ENCODE measurements at places on chromosomes 5 and 9.

DNA sequence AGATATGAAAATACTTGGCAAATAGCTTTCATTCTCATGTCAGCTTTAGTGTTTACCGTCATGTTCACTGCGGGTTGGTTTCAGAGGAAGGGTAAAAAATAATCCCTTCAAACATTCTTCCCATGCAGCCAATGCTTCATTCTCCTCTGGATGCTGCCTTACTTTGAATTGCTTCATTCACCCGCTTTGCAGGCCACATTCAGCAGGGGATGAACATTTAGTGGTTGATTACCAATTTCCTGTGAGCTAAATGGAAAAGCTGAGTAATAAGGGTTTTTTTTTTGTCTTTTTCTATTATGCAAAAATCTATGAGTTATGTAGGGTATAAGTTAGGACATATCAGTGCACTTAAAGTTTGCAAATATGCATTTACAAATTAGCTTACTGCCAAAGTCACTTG is 96.3 kb upstream of the MEF2C start:
- peak; percentile 42 for DNase-seq

DNA sequence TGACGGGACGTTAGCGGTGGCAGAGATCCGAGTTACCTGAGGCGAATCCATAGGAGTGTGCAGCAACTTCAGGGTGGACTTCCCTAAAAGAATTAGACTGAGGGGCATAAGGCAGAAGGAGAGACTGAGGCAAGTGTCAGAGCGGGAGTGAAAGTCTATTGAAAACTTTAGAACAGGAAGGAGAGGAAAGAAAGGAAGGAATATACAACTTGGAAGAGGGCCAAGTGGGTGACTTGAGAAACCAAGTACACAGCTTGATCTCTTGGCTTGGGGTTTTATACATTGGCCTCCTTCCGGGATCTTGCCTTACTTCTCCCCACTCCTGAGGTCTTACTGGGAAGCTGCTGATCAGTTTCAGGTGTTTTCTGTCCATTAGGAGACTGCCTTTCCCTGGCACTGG is 84.9 kb downstream of the SNX18 start:
- DNase-seq: peak; percentile 12

GRCh38 chr5:68196876-68197275 is 18.7 kb upstream of the PIK3R1 start:
- DNase-seq: no peak

- DNase-seq: peak; percentile 1
These were observed 391.4 kb downstream of the SH3GL2 start for GRCh38 chr9:17970277-17970676.

- DNase-seq: no peak
These were observed 80.8 kb downstream of the TLR4 start for GRCh38 chr9:117784996-117785395.

DNA sequence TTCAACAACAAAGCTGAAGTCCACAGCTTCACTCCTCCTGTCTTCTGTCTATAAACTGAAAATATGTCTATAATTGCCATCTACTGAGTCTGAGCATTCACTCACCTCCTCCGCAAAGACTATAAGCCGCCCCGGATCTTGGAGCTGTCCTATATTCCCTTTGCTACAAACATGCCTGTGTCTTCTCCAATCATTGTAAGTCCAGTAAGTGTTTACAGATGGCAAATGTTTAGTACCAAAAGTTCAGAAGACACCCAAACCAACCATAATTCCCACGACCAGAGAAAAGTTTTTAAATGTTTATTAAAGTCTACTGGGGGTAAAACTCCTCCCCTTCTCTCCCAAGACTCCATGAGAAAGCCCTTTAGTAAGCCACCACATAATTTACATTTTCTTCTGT is 80.9 kb downstream of the EBF1 start:
- DNase-seq: peak; percentile 44

GRCh38 chr5:10331341-10331796 is 22.1 kb upstream of the MARCHF6 start:
- peak; percentile 87 for DNase-seq

DNA sequence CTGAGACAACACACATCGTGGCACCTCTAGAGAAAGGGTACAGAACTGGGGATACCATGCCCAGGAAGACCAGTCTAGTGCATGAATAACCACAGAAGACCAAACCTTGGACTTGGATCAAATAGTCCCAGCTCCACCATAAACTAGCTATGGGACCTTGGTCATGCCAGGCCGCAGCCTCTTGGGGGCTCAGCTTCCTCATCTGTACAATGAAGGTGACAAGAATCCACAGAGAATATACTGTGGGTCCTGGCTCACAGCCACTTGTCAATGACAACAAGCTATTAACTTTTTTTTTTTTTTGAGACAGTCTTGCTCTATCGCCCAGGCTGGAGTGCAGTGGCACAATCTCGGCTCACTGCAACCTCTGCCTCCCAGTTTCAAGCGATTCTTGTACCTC is 3.9 kb downstream of the KYAT1 start:
- DNase-seq: no peak

GRCh38 chr5:137283801-137284200 is 215.3 kb downstream of the SPOCK1 start:
- DNase-seq: no peak

DNA sequence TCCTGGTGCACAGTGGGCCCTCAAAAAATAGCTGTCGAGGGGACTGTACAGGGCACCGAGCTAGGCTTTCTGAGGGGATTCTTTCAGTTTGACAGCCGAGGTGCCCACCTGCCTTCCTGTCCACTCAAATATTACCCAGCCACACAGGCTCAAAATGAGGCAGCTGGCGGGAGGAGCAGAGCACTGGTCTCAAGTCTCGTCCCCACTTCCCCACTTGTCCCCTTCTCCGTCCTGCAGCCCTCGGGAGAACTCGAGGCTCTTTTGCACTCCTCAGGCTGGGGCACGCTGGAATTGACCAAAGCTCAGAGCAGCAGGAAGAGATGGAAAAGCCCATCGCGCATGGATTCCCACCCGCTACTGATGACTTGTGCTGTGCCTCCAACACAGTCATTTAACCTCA is 185.2 kb downstream of the HSPA4 start:
- DNase-seq: no peak

DNA sequence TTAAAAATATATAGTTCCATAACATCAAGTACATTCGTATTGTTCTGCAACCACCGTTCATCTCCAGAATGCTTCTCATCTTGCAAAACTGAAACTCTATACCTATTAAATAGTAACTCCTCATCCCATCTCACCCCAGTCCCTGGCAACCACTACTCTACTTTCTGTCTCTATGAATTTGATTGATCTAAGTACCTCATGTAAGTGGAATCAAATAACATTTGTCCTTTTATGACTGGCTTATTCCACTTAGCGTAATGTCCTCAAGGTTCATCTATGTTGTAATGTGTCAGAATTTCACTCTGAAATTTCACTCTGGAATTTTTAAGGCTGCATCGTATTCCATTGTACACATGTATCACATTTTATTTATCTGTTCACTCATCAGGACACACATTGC is 132.1 kb upstream of the RUSC2 start:
- DNase-seq: no peak

DNA sequence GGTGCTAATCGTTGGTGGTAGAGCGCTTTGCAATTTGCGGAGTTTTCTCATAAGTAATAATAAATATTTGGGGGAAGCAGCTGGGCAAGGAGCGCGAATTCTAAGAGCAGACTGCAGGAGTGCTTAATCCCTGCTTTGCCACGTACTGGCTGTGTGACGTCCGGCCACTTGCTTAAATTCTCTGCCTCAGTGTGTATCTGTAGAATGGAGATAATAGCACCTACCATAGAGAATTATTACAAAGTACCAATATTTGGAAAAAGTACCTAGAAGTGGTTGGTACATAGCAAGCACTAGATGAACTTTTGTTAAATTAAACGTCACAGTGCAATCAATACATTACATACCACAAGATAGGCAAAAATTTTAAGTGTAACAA is 598 bp upstream of the TMED7 start:
- DNase-seq: peak; percentile 51

DNA sequence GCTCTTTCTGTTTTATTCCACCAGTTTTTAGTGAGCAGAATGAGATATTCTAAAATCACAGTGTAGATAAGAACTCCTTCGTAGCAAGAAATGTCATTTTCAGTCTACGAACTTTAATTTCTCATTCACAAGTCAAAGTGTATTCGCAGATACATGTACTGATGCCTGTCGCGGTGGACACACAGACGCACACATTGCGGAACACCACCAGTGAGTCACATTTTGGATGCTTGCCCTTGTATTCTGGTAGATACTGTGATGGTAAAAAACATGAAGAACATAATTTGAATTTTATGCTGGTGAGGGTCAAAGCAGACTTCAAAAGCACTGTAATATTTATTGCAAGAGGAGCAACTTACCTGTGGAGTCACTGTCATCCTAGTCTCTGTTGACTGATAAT is 4.7 kb upstream of the C9orf57 start:
- peak; percentile 68 for DNase-seq

DNA sequence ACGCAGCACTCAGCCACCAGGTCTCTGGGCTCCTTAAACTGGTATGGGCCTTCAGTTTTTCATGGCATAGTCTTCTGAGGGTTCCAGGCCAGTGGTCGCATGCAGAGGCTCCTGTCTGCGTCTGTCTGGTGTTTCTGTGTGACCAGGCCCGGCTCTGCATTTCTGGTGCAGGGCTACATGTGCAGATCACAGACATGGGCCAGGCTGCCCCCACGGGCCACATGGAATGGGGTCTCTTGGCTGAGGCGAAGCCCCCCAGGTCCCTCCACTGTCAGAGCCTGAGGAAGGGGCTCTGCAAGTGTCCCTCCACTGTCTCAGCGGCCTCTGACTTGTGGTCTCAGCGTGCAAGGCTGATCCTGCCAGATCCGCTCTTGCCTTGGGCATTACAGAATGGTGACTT is 15.6 kb upstream of the CARD19 start:
- no peak for DNase-seq

DNA sequence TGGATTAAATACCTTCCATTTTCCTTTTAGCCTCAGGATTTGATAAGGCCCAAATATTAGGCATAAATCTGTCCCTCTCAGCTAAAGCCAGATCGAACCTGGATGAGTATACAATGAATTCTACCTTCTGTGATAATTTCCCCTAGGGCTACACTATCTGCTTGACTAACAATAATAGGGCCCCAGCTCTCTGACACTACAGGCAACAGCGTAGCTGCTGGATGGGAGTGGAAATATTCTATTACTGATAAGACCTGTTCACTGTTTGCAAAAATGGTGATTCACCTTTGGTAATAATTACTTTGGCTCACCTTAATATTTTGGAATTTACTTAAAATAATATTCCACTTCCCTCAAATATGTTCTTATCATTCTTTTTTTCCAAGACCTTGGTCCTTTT is 644.2 kb upstream of the SEMA6A start:
- DNase-seq: no peak

Data from fibroblast of mammary gland (primary cell).